Left lung (tissue), 14 donors: ENCODE measurements at places on chromosomes 13 and 19. TPM values are rescaled to one million over a fixed set of nuclear protein-coding genes. Genes with fewer than 3 reads are reported as not detected.

The LRRC63 gene
- polyA plus RNA-seq, result 0.10 TPM

DNA sequence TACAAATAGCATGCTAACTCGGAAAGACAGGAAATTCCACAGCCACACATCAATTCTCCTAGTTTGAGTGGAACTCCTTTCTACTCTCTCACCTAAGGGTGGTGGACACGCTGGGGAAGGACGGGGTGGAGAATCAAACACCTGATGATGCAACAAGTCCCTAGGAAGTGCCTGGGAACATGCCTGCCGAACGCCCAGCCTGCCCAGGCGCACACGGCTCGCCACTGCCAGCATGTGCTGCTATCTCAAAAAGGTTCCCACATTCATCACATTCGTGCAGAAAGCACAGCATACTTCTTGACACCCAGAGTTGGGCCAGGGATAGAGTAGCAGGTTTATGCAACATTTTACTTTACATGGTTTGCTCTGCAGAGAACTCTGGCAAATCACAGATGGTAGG lies 164.6 kb downstream of the ABCC4 start:
- DNase-seq, result no peak

GRCh38 chr13:23856008-23856750 lies 33.0 kb downstream of the MIPEP start:
- DNase-seq, result no peak

DNA sequence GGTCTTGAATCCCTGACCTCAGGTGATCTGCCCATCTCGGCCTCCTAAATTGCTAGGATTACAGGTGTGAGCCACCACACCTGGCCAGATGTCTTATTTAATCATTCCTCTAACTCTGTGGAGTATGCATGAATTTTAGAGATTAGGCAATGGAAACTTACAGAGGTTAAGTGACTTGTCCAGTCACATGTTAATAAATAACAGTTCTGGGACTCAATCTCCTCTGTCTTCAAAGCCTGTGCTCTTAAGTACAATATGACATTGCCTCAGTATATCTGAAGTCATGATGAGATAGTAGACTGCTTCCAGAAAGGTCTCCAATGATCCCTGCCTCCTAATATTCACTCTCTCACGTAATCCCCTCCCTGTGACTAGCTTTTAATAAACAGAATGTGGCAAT lies 72.9 kb upstream of the TDRD3 start:
- DNase-seq, result no peak

DNA sequence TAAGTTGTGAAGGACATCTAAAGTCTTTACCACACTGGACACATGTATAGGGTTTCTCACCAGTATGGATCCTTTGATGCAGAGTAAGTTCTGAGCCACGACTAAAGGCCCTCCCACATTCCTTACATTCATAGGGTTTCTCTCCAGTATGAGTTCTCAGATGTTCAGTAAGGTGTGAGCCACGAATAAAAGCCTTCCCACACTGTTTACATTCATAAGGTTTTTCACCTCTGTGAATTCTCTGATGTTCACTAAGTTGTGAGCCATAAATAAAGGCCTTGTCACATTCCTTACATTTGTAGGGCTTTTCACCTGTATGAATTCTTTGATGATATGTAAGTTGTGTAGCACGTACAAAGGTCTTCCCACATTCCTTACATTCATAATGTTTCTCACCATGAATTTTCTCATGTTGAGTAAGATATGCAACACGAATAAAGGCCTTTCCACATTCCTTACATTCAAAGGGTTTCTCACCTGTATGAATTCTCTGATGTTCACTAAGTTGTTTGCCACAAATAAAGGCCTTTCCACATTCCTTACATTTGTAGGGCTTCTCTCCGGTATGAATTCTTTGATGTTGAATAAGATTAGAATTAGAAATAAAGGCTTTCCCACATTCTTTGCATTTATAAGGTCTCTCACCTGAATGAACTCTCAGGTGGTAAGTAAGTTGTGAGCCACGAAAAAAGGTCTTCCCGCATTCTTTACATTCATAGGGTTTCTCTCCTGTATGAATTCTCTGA lies 29.8 kb downstream of the ZNF571 start:
- no peak for DNase-seq

DNA sequence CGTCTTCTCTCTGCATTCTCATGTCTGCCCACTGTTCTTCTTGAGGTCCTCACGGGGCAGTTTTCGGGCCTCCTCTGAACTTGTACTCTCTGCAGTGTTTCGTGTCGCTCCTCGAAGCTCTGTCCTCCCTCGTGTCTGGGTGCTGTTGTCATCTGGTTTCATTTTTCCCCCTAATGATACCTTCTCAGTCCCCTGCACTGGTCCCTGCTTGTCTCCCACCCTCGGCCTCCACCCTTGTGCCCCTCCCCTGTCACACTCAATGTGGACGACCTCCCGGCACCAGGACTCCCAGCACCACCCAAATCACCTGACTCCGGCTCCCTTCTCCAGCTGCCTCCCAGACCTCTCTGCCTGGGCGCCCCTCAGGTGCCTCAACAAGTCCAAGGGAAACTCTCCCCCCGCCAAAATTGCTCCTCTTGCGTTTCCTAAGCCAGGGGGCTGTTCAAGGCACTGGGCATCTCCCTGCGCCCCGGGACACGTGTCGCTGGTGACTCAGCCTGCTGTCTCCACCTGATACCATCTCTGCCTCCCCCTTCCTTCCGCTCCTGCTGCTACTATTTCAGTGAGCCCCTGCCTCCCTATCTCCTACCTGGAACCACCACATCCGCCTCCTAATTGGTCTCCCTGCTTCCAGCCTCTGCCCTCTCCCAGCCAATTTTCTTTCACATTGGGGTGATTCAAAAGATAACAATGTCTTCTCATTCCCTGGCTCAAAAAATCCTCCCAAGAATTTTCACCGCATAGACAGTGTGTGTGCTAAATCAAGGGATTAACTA lies 49.5 kb downstream of the RFX2 start:
- no peak for DNase-seq
